ENCODE measurements at places on chromosomes 12 and 14.
A peak's percentile ranks its signal among the peaks of the same experiment; 100 is the strongest.

- no peak for DNase-seq
Measured at GRCh38 chr14:93369713-93370266, 22.8 kb downstream of the COX8C start.

GRCh38 chr12:72214163-72214562 is 58.0 kb upstream of the TRHDE start:
- no peak for DNase-seq

DNA sequence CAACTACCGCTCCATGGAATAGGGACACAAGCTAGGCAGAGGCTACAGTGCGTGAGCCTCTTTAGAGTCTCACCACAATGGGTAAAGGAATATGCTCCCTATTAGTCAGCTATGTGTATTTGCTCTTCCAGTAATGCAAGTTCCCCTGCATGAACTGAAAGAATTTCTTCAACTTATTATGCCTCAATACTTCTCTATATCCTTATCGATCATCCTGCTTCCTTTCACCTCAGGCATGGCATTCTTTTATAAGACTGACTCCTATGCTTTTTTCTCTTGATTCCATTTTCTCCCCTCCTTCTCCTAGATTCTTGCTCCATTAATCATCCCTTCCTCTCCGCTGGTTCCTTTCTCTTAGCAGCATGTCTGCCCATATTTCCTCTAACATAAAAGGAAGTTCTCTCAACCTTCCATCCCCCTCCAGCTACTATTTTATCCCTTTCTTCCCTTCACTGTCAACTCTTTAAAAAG is 94.5 kb upstream of the CPM start:
- no peak for DNase-seq

DNA sequence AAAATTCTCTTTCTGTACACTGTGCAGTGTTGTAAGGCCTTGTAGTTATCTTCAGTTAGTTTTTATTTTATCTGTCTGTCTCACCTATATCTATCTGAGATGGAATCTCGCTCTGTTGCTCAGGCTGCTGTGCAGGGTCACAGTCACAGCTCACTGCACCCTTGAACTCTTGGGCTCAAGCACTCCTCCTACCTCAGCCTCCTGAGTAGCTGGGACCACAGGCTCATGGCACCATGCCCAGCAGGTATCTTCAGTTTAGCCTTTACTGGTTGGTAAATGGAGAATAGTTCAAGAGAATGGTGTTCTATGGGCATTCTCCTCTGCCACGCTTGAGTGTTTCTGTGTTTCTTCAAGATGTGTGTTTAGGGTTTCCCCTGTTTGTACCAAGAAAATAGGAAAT is 13.6 kb downstream of the TULP3 start:
- DNase-seq, result no peak

- no peak for DNase-seq
Measured at GRCh38 chr14:50139192-50139591, 22.8 kb upstream of the VCPKMT start.

- DNase-seq, result no peak
Measured at GRCh38 chr12:8712572-8712971, 14.8 kb downstream of the RIMKLB start.

DNA sequence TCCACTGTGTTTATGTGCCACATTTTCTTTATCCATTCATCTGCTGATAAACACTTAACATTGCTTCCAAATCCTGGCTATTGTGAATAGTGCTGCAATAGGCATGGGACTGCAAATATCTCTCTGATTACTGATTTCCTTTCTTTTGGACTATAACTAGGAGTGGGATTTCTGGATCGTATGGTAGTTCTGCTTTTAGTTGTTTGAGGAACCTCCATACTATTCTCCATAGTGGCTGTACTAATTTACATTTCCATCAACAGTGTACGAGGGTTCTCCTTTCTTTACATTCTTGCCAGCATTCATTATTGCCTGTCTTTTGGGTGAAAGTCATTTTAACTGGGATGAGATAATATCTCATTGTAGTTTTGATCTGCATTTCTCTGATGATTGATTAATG is 47.6 kb downstream of the TAOK3 start:
- no peak for DNase-seq

- peak; percentile 71 for DNase-seq
Measured at GRCh38 chr12:12560587-12561370, 1.9 kb downstream of the DUSP16 start.

GRCh38 chr12:53483225-53483978 is 15.9 kb downstream of the MAP3K12 start:
- DNase-seq, result no peak

- DNase-seq, result no peak
Measured at GRCh38 chr14:68806526-68807147, 13.8 kb upstream of the ZFP36L1 start.

- no peak for DNase-seq
Measured at GRCh38 chr12:108561852-108562347, 496 bp upstream of the ISCU start.

- DNase-seq, result no peak
Measured at GRCh38 chr12:6292606-6293005, 17.9 kb upstream of the PLEKHG6 start.

Data from hippocampal formation (tissue), 2 donors.